Non-pigmented ciliary epithelial cell (primary cell): ENCODE measurements at places on chromosomes 4 and X.

DNA sequence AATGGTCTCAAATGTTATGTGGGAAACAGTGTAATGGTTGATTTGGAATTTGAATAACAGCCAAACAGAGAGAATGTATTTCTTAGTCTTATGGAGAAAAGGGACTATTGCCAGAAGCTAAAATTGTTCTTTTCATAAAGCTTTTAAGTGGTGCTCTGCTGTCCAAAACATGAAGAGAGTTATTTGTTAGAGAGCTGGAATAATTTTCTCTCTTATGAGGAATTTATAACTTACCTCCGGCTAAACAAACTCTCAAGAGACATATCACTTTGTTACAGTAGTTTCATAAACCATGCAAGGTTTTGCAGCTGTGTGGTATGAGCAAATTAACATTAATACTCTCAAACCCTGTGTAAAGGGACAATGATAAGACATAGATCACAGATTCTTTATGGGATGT lies 28.6 kb downstream of the SULT1B1 start:
- no peak for DNase-seq

GRCh38 chr4:78691971-78692821 lies 84.0 kb upstream of the BMP2K start:
- no peak for DNase-seq

DNA sequence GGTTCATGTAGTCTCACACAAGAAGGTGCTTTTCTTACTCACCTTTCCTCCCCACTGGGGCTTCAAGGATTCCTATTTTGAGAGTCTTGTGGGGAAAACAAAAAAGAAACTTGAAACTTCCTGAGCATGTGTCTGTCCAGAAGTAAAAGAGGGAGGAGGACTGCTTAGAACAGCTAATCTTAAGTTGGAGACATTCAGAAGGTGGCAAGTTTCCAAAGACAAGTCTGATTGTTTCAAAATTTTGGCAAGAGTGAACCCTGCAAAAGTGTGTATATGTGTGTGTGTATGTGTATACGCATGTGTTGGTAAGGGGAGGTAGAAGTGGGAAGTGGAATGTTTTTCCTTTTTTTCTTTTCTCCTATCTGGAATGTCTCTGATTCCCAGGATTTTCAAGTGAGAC lies 189.0 kb upstream of the FRMPD4 start:
- no peak for DNase-seq

GRCh38 chrX:151042842-151043241 lies 59.7 kb downstream of the HMGB3 start:
- no peak for DNase-seq

DNA sequence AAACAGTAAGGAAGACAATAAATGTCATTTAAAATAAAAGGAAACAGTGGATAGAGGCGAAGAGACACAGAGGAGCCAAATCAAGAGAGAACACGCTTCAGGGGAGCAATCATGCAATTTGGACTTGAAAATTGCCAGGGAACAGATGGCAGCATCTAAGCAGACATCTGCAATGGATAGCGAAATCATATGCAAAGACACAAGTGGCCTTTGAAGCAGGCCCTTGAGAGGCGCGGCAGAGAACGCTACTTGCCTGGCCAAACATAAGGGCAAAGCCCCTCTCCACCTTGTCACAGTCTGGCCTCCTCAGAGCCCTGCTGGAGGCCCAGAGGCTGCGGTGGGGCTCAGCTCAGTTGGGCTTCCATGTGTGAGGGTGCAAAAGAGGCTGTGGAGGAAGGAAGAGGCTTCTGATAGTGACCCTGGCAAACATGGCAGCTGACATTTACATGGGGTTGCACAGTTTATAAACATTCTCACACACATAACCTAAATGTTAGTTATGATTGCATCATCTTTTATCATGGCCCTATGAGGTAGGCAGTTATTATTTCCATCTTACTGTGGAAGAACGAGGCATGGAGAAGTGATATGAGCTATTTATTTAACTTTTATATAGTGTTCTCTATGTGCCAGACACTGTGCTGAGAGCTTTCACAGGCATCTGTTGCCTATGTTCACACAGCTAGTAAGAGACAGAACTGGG lies 18.3 kb downstream of the ADGRG4 start:
- DNase-seq: no peak

DNA sequence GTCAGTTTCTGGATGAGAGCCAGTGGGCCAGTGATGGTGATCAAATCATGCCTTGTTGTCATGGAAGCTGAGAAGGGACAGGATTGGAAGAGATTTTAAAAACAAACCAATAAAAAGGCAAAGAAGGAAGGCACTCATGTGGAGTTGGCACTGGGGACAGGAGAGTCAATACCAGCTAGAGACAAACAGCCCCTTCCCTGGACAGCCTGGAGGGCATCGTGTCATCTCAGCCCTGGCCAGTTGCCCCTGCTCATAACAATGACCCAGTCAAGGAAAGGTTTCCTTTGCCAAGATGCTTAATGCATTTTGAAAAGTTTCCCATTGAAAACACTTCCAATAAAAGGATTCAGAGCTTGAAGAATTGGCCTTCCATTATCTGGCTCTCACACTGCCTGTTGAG lies 55.5 kb downstream of the SCML1 start:
- no peak for DNase-seq

GRCh38 chr4:109600431-109600830 lies 40.4 kb downstream of the MCUB start:
- no peak for DNase-seq

DNA sequence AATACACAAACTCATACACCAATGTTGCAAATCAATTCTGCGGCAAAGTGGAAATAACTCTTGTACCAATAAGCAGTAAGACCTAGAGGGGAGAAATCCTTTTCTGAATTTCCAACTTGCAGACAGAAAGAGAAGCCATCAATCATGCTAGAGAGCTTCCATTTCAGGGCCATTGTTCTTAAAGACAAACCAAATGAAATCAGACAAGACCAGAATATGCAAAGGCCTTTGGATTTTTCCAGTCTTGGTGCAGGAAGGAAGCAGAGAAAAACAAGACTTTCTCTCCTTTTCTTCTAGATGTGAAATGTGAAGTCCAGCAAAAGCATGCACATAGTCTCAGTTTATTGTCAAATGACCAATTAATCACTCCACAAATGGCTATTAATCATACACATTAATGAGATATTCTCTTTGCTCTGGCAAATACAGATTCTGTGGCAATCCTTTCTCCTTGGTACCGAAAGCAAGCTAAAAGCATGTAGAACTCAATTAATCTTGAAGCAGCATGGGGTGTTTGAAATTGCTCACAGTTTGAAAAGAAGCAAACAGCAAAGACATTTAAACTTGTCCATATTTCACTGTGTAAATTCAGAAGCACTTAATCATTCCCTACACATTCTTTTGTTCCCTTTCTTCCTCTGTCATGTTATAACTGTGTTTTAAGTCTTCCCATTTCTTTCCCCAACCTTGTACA lies 466.1 kb downstream of the GPAT3 start:
- no peak for DNase-seq

- no peak for DNase-seq
These were observed 5.1 kb downstream of the EFNB1 start for GRCh38 chrX:68833855-68834331.

DNA sequence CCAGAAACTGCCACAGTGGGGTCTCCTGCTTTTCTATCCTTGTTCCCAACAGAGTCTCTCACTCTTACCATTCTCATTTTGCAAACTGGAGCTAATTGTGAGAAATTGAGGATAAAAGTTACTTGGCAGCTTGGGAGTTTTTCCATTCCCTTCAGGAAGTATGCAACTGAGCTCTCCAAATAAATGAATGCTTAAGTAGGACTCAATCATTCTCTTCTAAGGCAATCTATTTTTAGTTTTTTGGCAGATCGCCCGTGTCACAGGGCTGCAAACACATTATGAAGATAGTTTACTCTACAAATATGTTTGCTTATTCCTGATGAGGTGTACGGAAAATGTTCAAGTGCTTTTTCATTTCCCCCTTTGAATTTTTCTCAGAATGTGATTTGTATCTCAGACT lies 5.3 kb downstream of the ASB11 start:
- DNase-seq: no peak

- peak; percentile 11 for DNase-seq
These were observed 130.3 kb downstream of the DIPK2B start for GRCh38 chrX:45070116-45071007.

- no peak for DNase-seq
These were observed 845.8 kb downstream of the TECRL start for GRCh38 chr4:63563288-63564014.

DNA sequence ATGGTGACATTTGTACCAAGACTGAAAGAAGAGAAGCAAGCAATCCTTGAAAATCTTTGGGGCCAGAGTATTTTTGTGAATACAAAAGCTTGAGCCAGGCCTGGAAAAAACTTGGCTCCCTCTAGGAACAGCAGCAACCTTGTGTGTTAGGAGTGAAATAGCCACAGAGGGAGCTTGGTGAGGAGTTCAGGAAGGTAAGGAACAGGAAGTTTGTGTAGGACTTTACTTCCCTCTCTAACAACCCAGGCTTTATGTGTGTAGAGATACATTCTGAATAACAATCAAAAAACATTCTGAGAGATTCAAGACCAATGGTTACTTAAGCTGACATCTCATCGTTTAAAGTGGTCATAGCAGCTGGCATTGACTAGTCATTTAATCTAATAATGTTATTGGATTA lies 668.5 kb downstream of the PCDH18 start:
- DNase-seq: no peak

GRCh38 chrX:147333821-147334220 lies 519.3 kb upstream of the CXorf51A start:
- DNase-seq: no peak

DNA sequence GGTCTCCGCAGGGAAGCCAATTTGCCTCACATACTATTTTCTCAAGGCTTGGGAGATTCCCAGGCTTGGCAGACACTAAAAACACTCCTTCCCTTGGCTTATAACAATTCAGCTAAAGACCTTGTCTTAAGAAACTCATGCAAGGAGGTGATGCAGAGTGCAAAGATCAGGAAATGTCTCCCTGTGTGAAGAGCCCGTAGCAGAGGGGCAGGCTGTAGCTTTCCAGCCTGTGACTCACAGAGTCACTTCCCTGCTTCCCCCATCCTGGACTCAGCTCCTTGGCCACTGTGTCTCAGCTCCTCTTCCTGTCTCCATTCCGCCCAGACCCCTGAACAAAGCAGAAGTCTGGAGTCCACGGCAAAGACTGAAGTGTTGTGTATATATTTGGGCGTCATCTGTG lies 56.1 kb downstream of the KDR start:
- no peak for DNase-seq

GRCh38 chrX:29241809-29242208 lies 654.6 kb downstream of the IL1RAPL1 start:
- DNase-seq: no peak

GRCh38 chr4:124754681-124755080 lies 42.1 kb upstream of the ANKRD50 start:
- DNase-seq: no peak

GRCh38 chr4:15689540-15689939 lies 7.9 kb downstream of the FAM200B start:
- DNase-seq: no peak

DNA sequence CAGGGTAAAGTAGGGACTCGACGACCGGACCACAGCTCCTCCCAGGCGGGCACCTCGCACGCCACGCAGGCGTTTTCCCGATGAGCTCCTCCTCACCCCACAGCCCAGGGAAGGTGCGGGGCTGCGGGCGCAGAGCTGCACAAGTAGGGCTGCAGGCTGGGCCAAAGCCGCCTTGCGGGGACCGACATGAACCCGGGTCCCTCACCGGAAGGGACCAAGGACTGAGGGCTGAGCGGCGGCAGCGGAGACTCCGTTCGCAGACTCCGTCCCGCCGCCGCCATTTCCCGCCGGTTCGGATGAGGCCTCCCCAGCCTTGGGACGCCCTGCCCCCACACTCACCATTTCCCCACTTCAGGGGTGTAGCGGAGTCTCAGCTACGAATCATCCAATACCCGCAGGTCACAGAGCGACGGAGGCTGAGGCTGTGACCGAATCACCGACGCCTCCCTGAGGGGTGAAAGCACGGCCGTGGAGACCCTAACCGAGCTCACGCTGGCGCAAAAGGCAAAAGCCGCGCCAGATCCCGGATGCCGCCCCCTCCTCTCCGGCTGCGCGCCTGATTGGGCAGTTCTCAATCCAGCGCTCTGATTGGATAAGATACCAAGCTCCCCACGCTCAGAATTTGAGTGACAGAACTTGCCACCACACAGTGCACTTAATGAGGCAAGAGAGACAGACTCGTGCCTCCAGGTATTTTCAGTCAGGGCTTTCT lies at the start of gene ZNF732:
Gene ZNF732 (minus strand): TSS at position 506 of the 712 bp plus-strand sequence. CDS start 164 bp downstream, at position 342.
- DNase-seq: peak; percentile 60
